CD4-positive, alpha-beta T cell treated with Interleukin-17A for 4 hours (primary cell): ENCODE measurements at places on chromosomes 4 and X.
A peak's percentile ranks its signal among the peaks of the same experiment; 100 is the strongest.

- DNase-seq = no peak
These were observed 138.5 kb downstream of the DCLK2 start for GRCh38 chr4:150216726-150217125.

- DNase-seq = no peak
These were observed 22.3 kb downstream of the RAP1GDS1 start for GRCh38 chr4:98283219-98284189.

DNA sequence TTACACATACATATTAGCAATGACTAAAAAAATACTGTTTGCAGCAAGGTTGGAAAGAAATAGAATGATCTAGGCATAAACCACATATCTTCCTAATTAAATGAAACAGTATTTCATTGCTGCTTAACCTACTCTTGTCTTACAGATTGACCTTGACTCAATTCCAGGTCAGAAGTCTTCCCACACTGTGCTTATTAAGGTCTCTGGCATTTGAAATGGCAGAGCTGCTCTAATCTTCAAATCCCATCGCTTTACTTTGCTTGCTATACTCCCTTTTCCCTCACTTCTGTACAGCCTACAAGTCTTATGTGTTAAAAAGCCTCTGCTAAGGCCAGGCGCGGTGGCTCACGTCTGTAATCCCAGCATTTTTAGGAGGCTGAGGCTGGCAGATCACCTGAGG, 424.5 kb downstream of the RPA4 start:
- no peak for DNase-seq

DNA sequence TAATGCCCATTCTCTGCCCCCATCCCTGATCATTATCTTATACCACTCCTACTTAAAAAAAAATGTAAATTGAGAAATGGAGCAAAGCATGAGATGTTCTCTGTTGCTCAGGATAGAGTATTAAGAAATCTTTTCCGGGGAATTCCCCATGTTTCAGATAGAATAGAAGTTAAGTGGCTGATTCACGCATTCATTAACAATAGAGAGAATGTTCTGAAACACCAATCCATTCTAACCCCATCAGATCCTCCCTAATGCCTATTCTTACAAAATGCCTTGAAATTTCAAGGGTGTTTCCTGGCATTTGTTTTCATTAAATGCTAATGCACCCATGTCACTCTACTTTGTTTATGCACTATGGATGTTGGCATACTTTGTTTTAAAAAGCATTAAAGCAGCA, 101.1 kb downstream of the AREG start:
- DNase-seq = no peak

- no peak for DNase-seq
These were observed 42.4 kb downstream of the KDM6A start for GRCh38 chrX:44915361-44915868.

DNA sequence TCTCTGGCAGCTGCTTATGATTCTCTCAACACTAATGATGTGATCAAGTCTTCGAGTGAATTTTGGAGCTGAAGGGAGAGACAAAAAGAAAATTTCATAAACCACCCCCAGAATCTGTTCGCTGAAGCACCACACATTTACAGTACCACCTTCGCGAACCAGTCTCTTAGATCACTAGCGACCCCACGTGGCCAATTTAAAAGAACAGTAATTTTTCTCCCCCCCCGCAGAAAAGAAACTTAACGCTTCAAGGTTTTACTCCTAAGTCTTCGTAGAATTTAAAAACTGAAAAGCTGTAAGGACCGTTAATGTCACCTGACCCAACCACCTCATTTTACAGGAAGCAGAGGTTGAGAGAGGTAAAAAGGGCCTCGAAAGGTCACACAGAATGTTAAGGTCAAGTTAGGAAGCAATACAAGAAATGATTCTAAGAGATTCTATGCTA, 187.5 kb downstream of the QDPR start:
- peak; percentile 65 for DNase-seq
